K562 (cell line): ENCODE measurements at places on chromosomes 3 and 15.

- no peak for DNase-seq
- no peaks in the 10 kb centered on the region for H3K4me1 ChIP-seq
- no peak overlapping the region for H3K4me3 ChIP-seq
- H3K27ac ChIP-seq: no peak overlapping the region
These were observed 6.7 kb downstream of the ISLR start for GRCh38 chr15:74179983-74180880.

DNA sequence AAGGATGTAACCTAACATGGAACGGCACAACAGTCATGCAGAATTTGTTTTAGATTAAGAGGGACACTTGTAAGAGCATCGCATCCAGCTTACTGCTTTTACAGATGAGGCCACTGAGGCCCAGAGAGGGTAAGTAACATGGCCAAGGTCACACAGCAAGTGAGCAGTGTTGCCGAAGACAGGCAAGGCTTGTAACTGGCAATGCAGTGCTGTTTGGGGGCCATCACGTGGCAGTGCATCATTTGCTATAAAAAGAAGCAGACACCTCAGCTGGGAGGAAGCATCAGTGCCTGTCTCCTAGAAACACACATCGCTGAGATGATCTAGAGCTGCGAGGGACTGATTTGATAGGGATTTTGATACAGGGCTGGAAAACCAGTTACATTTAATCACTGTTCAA lies 108.2 kb upstream of the PROK2 start:
- no peaks in the 10 kb centered on the region for H3K4me1 ChIP-seq
- H3K4me3 ChIP-seq: no peak overlapping the region
- H3K27me3 ChIP-seq: no peaks in the 10 kb centered on the region; the same call in 2 of the 3 replicates
- H3K27ac ChIP-seq: no peak overlapping the region

- no peak overlapping the region for H3K4me3 ChIP-seq
- peaks cover 20% of the 10 kb centered on the region; the same call in 1 of the 2 replicates for H3K4me1 ChIP-seq
- no peaks in the 10 kb centered on the region for H3K36me3 ChIP-seq
- H3K27me3 ChIP-seq: no peaks in the 10 kb centered on the region
- DNase-seq: no peak
These were observed 15.9 kb upstream of the COPG1 start for GRCh38 chr3:129233538-129233937.

GRCh38 chr15:66899555-66900350 lies 165.6 kb upstream of the SMAD3 start:
- no peak overlapping the region for H3K4me3 ChIP-seq
- H3K4me1 ChIP-seq: peaks cover 29% of the 10 kb centered on the region
- H3K27ac ChIP-seq: no peak overlapping the region
- no peak for DNase-seq
